Stimulated activated CD4-positive, alpha-beta T cell treated with anti-CD3 and anti-CD28 coated beads, Interleukin-2, amount 100 ng/mL, for 24 hours (primary cell): ENCODE measurements at places on chromosomes 3 and 15.
A peak's percentile ranks its signal among the peaks of the same experiment; 100 is the strongest.

GRCh38 chr15:52503788-52504496 lies 24.7 kb downstream of the MYO5A start:
- DNase-seq = no peak

DNA sequence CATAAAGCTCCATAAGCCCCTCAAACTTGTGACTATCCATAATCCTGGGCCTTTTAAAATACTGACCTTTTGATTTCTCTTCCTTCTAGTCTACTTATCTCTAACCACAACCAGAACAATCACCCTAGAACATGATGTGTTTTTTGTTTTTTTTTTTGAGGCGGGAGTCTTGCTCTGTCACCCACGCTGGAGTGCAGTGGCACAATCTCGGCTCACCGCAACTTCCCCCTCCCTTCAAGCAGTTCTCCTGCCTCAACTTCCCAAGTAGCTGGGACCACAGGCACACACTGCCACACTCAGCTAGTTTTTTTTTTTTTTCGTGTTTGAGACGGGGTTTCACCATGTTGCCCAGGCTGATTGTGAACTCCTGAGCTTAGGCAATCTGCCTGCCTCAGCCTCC lies 25.1 kb downstream of the VPS39 start:
- no peak for DNase-seq

GRCh38 chr3:13338231-13338630 lies 81.9 kb downstream of the NUP210 start:
- DNase-seq = no peak

- DNase-seq = no peak
These were observed 15.7 kb upstream of the ZXDC start for GRCh38 chr3:126491221-126492013.

- no peak for DNase-seq
These were observed 7.4 kb downstream of the ZXDC start for GRCh38 chr3:126468028-126468891.

DNA sequence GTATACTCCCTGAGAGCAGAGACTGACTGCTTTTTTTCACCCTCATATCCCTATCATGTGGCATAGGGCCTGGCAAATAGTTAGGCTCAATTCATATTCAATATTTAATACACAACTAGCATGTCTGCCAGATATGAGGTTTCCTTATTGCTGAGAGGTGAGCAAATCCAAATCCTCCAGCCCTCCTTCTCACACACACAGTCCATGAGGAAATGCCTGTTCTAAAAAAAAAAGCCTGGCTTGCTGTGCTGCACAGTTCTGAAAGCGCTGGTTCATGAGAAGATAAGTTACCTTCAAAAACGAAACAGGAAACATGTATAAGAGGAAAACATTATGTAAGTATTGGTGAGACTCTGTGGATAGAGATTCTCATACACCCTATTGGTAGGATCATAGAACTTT lies 15.5 kb upstream of the ACAP2 start:
- DNase-seq = no peak

- DNase-seq = peak; percentile 94
These were observed 1.3 kb downstream of the BHLHE40 start for GRCh38 chr3:4980229-4981203.

GRCh38 chr15:72503147-72503546 lies 29.0 kb downstream of the ARIH1 start:
- no peak for DNase-seq

DNA sequence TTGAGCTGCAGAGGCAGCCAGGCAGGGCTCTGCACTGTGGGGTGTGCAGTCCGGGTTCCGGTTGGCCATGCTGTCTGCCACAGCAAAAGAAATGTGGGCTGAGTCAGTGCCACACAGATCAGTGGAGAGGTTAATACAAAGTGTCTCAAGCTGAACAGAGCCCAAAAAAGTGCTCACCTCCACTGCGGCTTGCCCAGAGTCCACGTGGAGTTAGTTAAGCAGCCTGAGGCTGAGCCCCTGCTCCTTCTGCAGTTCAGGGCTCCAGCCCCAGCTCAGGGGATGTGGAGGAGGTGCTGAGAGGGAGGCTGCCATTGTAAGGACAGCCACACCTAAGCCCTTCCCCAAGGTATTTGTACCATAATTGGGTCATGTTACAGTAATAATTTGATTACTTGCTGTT lies 85.3 kb downstream of the LRRK1 start:
- no peak for DNase-seq

GRCh38 chr3:148880681-148881080 lies 15.6 kb downstream of the CPA3 start:
- DNase-seq = no peak
